Upper lobe of right lung (tissue), 1 donor: ENCODE measurements at places on chromosomes 11 and 22.

DNA sequence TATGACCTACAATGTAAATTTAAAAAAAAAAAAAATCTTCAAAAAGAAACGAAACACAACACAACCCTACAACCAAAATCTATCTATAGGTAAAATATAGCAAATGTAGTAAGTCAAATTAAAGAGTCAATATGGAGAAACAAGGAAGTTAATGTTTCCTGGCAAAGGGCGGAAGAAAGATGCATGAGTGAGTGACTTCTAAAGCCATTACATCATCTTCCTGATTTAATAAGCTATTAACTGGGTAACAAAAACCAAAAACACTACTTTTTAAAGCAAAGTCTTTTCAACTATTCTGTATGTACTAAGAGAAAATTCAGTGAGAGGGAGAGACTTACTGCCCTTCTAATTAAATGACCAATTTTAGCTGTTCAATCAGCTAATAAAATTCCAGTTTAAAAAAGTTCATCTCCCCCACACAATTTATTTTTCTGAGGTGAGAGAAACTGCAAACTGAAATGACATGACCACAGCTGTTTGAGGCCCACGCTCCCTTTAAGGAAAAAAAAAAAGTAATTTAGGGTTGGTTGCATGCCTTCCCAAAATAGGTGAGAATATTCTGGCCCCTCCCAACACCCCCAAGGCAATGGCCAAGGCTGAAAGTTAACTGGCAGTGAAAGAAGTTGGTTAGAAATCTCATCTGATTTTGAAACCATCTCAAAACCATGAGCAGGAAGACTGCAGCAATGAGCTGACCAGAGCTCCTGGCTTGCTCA lies 5.9 kb downstream of the SF1 start:
- no peak for DNase-seq

GRCh38 chr11:33915526-33915925 lies 23.6 kb upstream of the LMO2 start:
- no peak for DNase-seq

DNA sequence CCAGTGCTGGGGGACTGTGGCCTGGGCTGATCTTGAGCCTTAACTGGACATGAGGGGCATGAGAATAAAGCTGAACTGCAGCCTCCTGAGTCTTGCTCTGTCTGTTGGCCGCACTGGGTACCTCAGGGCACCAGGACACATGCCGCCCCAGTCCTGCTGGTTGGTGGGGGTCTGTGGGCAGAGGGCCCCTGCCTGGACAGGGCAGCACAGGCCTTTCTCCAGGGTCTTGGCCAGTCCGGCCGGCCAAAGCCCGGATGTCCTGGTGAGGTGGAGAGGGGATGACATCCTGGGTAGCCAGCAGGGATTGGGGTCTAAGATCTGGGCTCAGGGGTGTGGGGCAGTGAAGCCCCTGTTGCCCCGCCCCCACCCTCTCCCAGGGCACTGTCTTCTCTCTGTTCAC lies 1.5 kb upstream of the RPS6KA4 start:
- no peak for DNase-seq

GRCh38 chr11:95989076-95989605 lies 65.2 kb upstream of the MTMR2 start:
- DNase-seq = no peak

GRCh38 chr22:39306456-39307361 lies 12.7 kb downstream of the RPL3 start:
- no peak for DNase-seq
